Brain microvascular endothelial cell (primary cell): ENCODE measurements at places on chromosomes 1 and 21.

GRCh38 chr1:101704895-101705294, 291.8 kb downstream of the OLFM3 start:
- DNase-seq: no peak

DNA sequence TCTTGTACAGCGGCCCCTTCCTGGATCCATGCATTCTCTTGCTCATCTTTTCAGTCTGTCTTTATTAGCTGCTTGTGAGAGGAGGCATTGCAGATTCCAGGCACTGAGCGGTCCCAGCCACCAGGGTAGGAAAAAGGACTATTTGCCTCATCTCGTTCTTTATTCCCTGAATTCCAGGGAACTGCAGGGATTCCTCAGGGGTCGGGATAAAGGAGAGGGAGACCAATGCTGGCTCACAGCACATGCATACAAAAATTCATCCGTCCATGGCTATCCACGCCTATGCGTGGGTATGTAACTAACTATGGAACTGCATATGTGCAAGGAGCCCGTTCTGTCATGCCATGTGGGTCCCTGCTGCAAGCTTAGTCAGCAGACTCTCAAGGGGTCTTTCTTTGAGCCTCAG, 879 bp upstream of the PLPPR5 start:
- peak; percentile 7 for DNase-seq

- peak; percentile 54 for DNase-seq
Measured at GRCh38 chr1:205849619-205850355, at the start of gene PM20D1. Gene PM20D1 (minus strand): TSS chr1:205850132. CDS start chr1:205850072, 60 bp downstream.

DNA sequence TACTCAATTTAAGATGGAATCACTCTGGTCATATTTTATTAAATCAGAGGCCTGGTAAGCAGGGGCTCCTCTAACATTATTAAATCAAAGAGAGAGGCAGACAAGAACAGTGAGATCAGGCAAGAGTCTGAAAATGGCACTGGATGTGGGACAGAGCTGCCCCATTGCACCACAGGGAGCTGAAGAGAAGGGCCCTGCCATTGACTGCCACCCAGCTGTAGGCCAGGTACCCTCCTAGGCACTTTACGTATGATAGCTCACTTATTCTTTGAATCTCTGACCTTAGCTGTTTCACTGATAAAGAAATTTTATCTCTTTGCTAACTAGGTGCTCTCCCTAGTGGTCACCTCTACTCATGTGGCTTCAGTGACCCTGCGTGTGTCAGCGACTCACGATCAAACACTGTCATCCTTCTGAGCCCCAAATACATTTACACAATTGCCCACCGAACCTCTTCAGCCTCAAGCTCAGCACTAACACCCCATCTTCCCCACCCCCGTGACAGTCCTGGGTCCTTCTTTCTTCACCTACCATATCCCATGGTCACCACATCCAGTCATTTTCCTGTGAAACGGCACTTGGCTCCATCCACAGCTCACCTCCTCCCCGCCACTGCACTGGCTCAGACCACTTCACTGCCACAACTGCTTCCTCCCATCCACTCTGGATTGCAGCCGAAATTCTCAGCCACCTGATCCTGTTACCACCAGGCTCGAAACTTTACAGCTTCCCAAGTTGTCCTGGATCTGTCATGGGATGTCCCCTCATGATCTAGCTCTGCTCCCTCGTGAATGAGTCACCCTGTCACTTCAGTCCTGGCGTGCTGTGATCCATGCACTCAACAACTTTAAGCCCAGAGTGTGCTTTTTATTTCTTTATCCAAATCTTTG, 97.3 kb upstream of the SYT6 start:
- DNase-seq: no peak

- no peak for DNase-seq
Measured at GRCh38 chr21:33648555-33648954, 6.3 kb downstream of the ITSN1 start.

DNA sequence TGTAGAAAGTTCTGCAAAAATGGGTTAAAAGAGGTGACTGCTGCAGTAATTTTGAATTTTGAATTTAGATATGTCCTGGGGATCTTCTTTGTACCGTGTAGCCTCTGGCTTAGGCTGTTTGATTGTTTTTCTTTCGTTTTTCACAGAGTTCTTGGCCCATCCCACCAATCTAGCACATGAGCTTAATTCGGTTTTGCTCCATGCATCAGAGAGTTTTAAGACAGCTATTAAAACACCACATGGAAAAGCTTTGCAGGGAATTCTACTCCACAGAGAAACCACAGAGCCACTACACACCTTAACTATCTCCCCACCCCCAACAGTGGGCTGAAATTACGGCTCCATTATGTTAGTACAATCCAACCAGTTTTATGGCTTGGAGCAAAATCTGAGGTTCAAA, 25.5 kb downstream of the SPAG17 start:
- no peak for DNase-seq

DNA sequence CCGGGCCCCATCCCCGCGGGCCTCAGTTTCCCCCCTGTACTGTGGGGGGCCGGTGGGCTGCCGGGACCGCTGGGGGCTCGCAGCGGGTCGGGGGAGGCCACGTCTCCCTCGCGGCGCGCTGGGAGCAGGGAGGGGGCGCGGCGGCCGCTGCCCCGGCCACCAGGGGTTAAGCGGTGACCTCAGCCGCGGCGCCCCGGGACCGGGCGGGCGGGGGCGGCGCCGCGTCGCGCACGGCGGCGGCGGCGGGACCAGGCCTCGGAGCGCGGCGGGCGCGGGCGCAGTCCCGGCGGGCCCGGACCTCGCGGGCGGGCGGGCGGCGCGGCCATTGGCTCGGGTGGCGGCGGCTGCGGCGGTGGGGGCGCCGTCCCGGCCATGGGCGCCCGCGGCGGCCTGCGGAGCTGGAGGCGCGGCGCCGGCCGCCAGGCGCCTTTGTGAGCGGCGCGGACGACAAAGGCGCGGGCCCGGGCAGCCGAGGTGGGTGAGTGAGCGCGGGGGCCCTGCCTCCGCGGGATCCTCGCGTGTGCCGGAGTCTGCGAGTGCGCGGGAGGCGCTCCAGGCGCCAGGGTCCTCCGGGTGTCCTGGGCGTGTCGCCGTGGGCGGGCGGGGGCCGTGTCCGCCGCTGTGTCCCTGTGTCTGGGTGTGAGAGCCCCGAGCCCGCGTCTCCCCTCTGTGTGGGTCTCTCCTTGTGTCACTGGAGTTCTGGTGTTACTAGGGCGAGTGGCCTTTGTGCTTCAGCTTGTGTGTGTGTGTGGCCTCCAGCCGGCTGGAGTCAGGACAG, at the start of gene ARHGEF10L:
ARHGEF10L (plus strand) TSS at position 222 of the 778 bp plus-strand sequence. CDS start 40,898 bp downstream, outside the sequence.
- DNase-seq: no peak
